ENCODE measurements at places on chromosomes 11 and 22.

- ATAC-seq: peak; percentile 64
Observed at GRCh38 chr11:2837096-2837601, 48.4 kb downstream of the CDKN1C start.

DNA sequence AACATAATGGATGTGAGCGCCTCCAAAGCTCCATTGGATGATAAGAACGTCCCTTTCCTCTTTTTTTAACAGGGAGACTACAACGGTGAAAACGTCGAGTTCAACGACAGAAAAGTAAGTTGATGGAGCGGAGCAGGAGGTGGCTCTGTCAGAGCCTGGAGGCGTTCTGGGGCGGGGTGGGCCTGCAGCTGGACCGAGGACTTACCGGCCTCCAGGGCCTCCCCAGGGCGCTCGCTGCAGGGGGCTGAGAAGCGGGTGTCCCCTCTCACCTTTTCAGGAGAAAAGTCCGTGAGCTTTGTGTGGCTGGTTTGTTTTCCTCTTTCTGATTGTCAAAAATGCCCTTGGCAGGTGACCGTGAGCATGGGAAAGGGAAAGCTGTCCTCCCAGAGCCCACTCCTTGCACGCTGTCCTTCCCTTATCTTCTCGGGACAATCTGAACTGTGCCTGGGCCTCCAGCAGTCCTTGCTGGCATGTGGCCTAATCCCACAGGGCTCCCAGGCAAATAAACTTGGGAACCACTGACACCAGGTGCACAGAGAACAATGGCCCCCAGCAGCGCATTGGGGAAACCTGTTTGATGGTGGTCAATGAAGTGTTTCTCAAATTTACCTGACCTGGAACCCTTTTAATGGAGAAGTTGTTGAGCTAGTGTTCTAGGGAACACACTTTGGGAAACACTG lies 38.4 kb downstream of the ANO1 start:
- ATAC-seq: no peak

DNA sequence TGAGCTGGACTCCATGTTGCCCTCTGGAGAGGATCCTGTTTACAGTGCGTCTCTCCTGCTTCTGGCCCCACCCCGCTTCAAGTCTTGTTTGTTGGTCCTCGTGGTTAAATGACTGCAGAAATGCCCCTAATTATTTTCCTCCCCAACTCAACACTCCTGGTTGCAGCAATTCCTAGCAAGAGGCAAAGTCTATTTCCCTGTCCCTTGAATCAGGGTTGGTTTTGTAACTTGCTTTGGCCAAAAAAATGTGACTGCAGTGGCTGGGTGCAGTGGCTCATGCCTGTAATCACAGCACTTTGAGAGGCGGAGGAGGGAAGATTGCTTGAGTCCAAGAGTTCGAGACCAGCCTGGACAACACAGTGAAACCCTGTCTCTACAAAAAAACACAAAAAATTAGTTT lies 41.0 kb upstream of the FGF3 start:
- ATAC-seq: no peak

DNA sequence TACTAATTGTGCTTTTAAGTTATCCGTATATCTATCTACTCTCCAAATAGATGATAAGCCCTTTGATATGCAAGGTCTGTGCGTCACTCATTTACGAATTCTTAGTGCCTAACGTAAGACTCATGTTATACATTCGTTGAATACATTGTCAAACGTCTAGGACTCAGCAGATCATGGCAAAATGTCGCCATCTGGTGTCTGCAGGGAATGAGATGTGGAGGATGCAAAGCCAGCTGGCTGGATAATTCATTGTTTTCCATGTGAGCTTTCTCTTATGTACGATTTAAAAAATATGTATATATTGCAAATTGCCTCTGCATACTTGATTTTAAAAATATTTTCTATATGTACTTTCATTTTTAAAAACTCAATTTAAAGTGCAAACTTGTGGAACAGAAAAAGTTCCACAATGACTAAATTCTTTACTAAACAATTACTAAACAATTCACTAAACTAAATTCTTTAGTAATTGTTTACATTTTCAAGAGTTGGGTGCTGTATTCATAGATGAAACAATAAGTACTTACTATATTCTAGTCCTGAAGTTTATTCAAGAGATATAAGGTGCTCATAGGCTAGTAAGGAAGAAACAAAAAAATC lies 33.8 kb downstream of the ZNF202 start:
- peak; percentile 91 for ATAC-seq

GRCh38 chr22:43745783-43746356 lies 66.2 kb downstream of the EFCAB6 start:
- no peak for ATAC-seq

DNA sequence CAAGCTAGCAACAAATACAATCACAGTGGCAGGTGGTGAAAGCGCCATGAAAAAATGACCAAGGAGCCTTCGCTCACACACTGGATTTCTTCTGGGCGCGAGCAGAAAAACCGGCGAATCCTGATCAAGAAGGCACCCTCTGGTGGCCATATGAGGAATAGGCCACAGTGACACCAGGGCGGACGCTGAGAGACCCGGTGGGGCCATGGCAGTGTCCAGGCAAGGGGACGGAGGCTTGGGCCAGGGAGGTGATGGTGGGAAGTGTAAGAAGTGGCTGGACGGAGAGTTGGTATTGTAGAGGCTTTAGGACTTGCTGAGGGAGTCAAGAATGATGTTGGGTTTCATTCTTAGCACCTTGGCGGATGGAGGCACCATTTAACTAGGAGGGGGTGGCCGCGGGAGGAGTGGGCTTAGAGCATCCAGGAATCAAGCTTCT lies 16.9 kb upstream of the RAC2 start:
- peak; percentile 82 for ATAC-seq

Measured in SK-N-SH treated with all-trans-retinoic acid at 6 μM for 48 hours (cell line).